PC-9 (cell line): ENCODE measurements at places on chromosomes 12 and 14. TPM values are rescaled to one million over a fixed set of nuclear protein-coding genes. Genes with fewer than 3 reads are reported as not detected.

DNA sequence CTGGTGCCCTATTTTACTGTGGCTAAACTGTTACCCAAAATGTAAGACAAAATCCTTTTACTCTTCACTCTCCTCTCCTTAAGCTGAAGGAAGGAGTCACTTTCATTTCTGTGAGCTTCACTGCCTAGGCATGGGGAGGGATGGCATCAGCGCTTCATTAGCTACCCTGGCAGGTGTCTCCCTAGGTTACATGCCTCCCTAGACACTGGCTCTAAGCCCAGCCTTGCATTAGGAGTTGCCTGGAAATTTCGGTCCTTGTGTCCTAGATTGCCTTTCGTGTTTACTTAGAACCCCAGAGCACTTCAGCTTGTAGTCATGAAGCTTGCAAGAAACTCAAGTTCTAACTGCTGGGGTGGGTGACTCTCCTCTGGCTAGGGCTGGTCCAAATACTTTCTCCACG is 520.5 kb upstream of the STXBP6 start:
- H3K4me1 ChIP-seq = no peaks in the 10 kb centered on the region
- no peaks in the 10 kb centered on the region for H3K36me3 ChIP-seq
- no peak overlapping the region for H3K4me3 ChIP-seq
- DNase-seq = no peak

- no peaks in the 10 kb centered on the region for H3K36me3 ChIP-seq
- H3K27ac ChIP-seq = no peak overlapping the region
- H3K4me1 ChIP-seq = no peaks in the 10 kb centered on the region
- H3K27me3 ChIP-seq = peaks cover 23% of the 10 kb centered on the region
- H3K4me3 ChIP-seq = no peak overlapping the region
Measured at GRCh38 chr12:54891717-54892478, 37.6 kb downstream of the MUCL1 start.

DNA sequence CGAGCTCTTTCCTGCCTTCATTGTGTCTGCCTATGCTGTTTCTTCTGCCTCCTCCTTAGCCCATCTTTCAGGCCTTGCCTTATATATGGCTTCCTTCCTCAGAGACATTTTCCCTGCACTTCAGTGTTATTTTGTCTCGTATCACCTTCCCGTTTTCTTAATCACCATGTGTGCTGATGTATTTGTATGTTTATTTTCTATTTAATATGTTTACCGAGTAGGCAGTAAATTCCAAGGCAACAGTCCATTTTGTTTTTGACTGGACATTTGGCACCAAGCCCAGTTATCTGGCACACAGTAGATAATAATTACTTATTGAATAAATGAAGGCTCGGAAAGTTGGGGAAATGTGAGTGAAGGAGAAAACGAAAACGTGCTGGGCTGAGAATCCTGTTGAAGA is 4.6 kb upstream of the POU6F1 start:
- H3K27ac ChIP-seq = no peak overlapping the region
- no peaks in the 10 kb centered on the region for H3K36me3 ChIP-seq
- peaks cover 9% of the 10 kb centered on the region for H3K4me1 ChIP-seq
- no peak overlapping the region for H3K4me3 ChIP-seq

GRCh38 chr12:131387281-131388163 is 323.4 kb upstream of the SFSWAP start:
- H3K27me3 ChIP-seq = peaks cover 84% of the 10 kb centered on the region
- H3K4me1 ChIP-seq = no peaks in the 10 kb centered on the region
- no peak overlapping the region for H3K4me3 ChIP-seq
- no peak for DNase-seq
- H3K36me3 ChIP-seq = no peaks in the 10 kb centered on the region

- no peak overlapping the region for H3K4me3 ChIP-seq
- no peak for DNase-seq
- H3K36me3 ChIP-seq = no peaks in the 10 kb centered on the region
- H3K27ac ChIP-seq = no peak overlapping the region
- H3K4me1 ChIP-seq = no peaks in the 10 kb centered on the region
Measured at GRCh38 chr12:127519779-127520178, 747.2 kb upstream of the TMEM132C start.

- H3K27ac ChIP-seq = no peak overlapping the region
- H3K27me3 ChIP-seq = no peaks in the 10 kb centered on the region
- H3K4me1 ChIP-seq = no peaks in the 10 kb centered on the region
- H3K4me3 ChIP-seq = no peak overlapping the region
- H3K36me3 ChIP-seq = no peaks in the 10 kb centered on the region
- DNase-seq = peak; percentile 10
Measured at GRCh38 chr12:76144245-76144549, 59.7 kb upstream of the NAP1L1 start.

GRCh38 chr12:34595749-34596733 is 573.7 kb downstream of the ALG10 start:
- no peaks in the 10 kb centered on the region for H3K4me1 ChIP-seq
- no peak overlapping the region for H3K4me3 ChIP-seq
- H3K27me3 ChIP-seq = peaks cover 56% of the 10 kb centered on the region
- H3K36me3 ChIP-seq = no peaks in the 10 kb centered on the region
- H3K27ac ChIP-seq = no peak overlapping the region

DNA sequence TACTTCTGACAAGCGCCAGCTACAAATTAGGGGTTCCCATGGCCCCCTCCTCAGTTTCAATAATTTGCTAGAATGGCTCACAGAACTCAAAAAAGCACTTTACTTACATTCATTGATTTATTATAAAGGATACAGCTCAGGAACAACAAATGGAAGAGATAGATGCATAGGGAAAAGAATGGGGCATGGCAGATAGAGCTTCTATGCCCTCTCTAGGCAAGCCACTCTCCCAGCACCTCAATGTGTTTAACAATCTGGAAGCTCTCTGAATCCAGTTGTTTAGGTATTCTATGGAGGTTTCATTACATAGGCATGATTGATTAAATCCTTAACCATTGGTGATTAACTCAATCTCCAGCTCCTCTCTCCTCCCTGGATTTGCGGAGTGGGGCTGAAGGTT is 184.5 kb upstream of the DAAM1 start:
- no peak overlapping the region for H3K4me3 ChIP-seq
- H3K27me3 ChIP-seq = peaks cover 7% of the 10 kb centered on the region; the same call in 1 of the 2 replicates
- no peak for DNase-seq

The FOXN4 gene
- not detected in 2 replicates for total RNA-seq

The CD69 gene
- total RNA-seq = not detected in 2 replicates

The KRT2 gene
- total RNA-seq = not detected in 2 replicates

The JDP2 gene
- 186 and 300 TPM in 2 replicates for total RNA-seq
